ENCODE measurements at places on chromosomes 6 and 20.
A peak's percentile ranks its signal among the peaks of the same experiment; 100 is the strongest.

DNA sequence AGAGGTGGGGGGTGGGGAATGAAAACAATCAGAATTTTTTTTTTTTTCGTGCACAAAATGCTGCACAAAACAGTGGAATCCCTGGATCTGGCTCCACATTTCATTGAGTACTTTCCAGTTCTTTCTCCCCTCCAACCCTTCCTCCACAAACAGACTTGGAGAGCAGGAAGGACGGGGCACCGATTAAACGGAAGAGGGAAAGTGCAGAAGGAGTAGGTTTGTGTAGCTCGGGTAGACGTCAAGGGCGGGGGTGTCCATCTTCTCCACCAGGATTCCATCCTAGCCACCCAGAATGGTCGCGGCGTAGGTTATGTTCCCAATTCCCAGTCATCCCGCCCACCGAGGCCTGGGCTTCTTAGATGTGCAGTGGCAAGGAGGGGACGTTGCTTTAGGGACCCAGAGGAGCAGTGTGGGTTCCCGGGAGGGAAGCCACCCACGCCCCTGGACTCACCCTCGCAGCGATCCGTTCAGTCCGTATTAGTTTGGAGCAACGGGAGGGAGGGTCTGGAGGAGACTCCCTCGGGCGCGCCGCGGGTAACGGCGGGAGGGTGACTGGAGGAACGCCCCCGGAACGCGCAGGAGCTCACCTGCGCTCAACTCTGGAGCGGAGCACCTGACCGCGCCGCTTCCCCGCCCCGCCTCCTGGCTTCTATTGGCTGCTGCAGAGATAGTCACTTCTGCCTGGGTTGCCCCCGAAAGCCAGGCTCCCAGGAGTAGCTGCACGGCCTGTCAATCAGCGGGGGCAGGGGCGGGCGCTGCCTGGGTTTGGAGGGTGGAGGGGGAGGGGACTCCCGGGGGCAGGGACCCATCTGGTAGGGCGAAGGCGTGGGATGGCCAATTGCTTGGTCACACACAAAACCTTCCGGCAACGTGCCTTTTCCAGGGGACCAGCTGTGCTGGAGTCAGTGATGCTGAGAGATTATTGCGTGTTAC lies at the start of gene ENPP5:
Gene ENPP5, minus strand, starts transcription at position 624 of the 933 bp plus-strand sequence. CDS start 2,718 bp downstream, outside the sequence.
- DNase-seq = peak; percentile 33

DNA sequence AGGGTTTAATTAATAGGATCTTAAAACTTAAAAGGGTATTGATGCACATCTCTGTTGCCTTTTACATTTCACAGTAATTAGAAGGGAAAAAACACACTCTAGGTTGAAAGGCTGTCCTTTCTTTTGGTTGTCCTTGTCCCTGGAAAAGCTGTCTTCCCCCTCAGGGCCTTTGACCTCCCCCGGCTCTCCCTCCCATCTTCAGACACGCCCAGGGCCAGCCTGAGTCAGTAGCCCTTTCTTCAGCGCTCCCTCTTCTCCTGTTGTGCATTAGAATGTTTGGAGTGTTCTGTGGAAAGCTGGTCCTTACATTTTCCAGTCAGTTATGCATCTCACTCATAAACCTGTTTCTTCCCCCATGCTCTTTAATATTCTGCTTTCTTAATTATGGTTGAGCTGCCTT lies 157.0 kb downstream of the MTHFD1L start:
- no peak for DNase-seq

DNA sequence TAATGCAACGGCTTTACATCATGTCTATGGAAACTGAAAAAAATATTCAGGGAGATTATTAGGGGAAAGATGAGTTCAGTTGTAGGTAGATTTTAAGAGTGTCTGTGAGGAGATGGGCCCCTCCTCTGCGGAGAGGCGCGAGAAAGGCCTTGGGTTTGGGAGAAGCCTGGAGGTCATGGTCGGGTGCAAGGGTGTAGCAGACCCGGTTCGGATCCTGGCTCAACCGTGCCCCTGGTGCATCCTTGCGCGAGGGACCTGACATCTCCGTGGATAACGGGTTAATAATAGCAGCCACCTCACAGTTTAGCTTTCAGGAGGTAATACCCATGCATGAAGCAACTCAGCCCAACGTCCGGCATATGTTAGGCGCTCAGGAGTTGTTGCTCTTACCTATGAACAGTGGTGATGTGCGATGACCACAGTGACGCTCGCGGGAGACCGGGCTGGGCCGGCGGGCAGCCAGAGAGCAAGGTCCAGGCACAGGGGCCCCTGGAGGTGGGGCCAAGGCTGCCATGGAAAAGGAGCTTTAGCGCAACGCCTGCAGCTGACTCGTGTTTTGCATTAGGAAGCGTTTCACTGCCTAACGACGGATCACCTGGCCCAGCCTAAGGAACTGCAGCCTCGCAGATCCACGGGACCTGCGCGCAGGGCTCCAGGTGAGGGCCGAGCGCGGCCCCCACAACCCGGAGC lies 146.4 kb upstream of the ARID1B start:
- no peak for DNase-seq

- DNase-seq = no peak
These were observed 54.8 kb downstream of the CEP43 start for GRCh38 chr6:167053895-167054530.

- no peak for DNase-seq
These were observed 102.1 kb upstream of the TMEM181 start for GRCh38 chr6:158457616-158458278.

DNA sequence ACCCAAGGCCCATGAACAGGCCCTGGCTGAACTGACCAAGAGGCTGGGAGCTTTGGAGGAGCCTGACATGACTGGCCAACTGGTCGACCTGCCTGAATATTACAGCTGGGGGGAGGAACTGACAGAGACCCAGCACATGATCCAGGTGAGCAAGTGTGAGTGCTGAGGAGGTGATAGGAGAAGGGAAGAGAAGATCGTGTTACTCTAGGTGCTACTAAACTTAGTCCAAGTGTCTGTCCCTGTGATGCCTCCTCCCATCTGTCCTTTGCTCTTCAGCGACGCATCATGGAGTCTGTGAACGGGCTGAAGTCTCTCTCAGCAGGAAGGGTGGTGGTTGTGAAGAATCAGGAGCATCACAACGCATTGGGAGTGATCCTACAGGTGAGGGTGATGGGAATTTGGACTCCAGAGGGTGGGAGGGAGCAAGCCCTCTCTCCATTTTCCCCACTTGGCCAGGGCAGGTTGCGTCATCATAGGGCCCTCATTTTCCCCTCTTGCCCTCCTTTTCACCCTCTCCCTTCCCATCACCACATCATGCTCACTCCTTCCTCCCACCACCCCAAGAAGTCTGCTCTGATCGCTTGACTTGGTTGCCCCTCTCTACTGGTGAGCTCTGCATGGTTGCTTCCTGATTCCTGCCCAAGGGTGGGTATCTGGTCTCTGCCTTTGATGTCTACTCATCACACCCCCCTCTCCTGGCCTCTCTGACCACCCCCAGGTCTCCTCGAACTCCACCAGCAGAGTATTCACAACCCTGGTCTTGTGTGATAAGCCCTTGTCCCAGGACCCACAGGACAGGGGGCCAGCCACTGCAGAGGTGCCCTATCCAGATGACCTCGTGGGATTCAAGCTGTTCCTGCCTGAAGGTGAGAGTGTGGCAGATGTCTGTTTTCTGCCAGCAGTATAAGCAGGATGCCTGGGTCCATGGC lies 4.7 kb downstream of the DXO start:
- DNase-seq = no peak

- no peak for DNase-seq
These were observed 6.5 kb upstream of the BPIFB1 start for GRCh38 chr20:33276303-33277113.

GRCh38 chr20:63854069-63854765 lies 7.1 kb upstream of the ABHD16B start:
- DNase-seq = no peak

DNA sequence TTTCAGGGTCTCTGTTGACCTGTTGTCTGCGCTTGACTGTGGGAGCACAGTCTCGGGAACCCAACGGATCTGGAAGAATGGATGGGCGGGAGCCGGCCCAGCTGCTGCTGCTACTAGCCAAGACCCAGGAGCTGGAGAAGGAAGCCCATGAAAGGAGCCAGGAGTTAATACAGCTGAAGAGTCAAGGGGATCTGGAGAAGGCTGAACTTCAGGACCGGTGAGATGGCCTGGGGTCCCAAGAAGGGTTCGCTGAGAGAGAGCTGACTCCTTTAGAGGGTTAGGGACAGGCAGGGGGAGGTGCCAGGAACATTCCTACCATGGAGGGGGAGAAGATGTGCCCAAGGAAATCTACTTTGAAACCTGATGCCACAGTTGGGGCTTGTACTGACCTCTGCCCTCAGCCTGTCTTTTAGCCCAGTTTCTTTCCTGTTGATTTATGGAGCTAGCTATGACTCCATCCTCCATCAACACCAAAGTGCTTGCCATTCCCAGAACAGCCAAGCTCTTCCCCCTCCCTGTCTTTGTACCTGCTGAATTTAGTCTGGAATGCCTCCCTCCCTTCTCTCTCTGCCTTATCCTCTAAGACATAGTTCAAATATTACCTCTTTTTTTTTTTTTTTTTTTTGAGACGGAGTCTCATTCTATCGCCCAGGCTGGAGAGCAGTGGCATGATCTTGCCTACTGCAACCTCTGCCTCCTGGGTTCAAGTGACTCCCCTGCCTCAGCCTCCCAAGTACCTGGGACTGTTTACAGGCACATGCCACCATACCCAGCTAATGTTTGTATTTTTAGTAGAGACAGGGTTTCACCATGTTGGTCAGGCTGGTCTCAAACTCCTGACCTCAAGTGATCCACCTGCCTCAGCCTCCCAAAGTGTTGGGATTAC lies 12.2 kb downstream of the CEP250 start:
- no peak for DNase-seq

DNA sequence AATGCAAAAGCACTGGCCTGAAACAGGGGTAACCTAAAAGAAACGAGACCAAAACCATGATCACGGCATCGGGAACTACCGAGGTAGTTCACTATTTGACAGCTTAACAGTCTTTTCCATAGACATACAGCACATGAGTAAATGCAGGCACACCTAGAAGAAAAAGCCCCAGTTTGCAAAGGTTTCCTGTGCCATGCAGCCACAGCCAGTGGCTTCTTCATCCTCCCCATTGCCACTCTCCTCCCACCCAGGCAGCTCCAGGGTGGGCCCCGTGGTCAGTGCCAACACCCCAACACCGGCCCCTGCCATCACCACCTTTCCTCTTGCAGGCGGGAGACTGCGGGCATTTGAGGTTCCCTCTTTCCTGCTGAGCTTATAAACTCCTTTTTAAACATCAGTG lies 115.4 kb downstream of the SLC23A2 start:
- DNase-seq = no peak

- DNase-seq = no peak
These were observed 108.4 kb upstream of the MLN start for GRCh38 chr6:33912195-33912594.

- no peak for DNase-seq
These were observed 119.8 kb downstream of the BCAS1 start for GRCh38 chr20:53950578-53950977.

GRCh38 chr6:111562246-111562645 lies 43.4 kb downstream of the TRAF3IP2 start:
- no peak for DNase-seq

- DNase-seq = peak; percentile 43
These were observed 684 bp downstream of the ZNFX1 start for GRCh38 chr20:49276961-49277785.

GRCh38 chr6:79922018-79922417 lies 25.3 kb downstream of the ELOVL4 start:
- no peak for DNase-seq

DNA sequence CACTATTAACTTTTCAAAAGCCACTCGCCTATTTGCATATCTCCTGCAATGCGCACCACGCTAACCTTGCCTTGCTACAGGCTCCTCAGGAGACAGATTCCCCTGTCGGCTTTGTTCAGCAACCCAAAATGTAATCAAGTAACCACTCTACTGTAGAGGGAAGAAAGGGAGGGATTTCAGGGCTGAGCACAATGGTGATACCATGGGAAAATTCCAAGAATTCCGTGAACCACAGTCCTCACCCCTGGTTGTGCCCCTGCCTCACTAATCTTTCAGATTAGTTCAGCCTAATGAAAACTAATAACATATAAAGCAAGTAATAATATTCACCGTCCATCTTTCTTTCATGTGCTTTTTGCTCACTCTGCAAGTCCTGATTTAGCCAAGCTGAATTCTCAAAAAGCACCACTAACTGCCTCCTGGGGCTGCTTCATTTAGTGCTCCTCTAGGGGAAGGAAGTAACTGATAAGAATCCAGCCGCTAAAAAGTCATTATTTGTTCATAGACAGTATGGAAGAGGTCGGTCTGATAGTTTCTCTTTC lies 6.6 kb downstream of the CITED2 start:
- DNase-seq = no peak

DNA sequence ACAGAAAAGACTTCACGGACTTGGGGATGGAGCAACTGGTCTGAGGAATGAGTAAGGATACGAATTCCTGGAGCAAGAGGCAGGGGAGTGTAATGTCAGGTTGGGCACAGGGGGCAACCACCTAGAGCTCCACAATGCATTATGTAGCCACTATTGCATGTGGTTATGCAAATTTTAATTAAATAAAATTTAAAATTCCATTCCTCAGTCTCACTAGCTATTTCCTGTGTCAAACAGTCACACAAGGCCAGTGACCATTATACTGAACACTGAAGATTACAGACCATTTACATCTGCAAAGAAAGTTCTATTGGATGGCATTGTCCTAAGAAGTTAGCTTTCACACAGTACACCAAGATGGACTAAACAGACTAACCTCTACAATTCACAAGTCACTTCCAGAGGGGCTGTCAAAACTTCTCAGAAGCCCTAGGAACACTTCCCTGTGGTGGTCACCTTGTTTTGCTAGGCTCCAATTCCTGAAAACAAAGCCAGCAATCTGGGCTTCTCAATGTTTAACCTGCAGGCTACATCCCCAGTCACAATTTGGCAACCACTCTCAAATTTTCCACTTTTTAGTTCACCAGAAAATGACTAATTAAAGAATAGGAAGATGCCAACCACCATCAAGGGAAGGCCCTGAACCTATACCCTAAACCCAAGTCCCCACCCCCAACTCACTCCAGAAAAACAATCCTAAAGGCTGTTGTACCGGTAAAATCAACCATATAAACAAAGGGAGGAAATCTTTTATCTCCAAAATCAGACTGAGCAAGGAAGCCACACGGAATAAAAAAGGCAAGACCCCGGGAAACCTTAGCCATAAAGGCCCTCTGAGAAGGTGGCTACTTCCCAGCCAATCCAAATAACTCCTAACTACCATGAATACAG lies 34.2 kb upstream of the C20orf203 start:
- no peak for DNase-seq

- DNase-seq = no peak
These were observed 42.8 kb downstream of the MYO6 start for GRCh38 chr6:75791881-75792280.

DNA sequence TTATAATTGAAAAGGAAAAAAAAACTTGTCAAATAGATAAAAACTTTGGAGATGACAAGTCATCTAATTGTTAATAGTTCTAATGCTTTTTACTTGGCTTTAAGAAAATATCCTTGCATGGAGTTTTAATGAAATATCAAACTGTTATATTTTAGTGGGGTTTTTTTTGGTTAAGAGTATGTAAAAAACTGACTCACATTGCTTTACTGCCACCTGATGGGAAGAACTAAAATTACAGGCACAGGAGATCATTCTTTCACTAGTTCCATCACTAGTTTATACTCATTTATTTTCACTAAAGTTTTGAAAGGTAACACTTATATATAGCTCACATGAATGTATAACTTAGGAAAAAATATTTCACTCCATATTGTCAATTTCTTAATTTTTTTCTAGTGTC lies 309.1 kb downstream of the LMBRD1 start:
- no peak for DNase-seq

GRCh38 chr20:11159728-11160127 lies 485.9 kb upstream of the JAG1 start:
- DNase-seq = no peak

GRCh38 chr6:99064834-99065233 lies 117.1 kb upstream of the FBXL4 start:
- DNase-seq = no peak

- DNase-seq = no peak
These were observed 138.3 kb downstream of the IPCEF1 start for GRCh38 chr6:154218301-154218700.

- no peak for DNase-seq
These were observed 3.0 kb downstream of the GLP1R start for GRCh38 chr6:39051399-39052122.

Measured in activated CD4-positive, alpha-beta memory T cell treated with anti-CD3 and anti-CD28 coated beads, Interleukin-2, amount 10 ng/mL, durations not matched to agents 7 days and 5 days (primary cell).